Stimulated activated CD4-positive, alpha-beta T cell treated with anti-CD3 and anti-CD28 coated beads, Interleukin-15, amount 100 ng/mL, for 48 hours (primary cell): ENCODE measurements at places on chromosomes 5 and 9.

DNA sequence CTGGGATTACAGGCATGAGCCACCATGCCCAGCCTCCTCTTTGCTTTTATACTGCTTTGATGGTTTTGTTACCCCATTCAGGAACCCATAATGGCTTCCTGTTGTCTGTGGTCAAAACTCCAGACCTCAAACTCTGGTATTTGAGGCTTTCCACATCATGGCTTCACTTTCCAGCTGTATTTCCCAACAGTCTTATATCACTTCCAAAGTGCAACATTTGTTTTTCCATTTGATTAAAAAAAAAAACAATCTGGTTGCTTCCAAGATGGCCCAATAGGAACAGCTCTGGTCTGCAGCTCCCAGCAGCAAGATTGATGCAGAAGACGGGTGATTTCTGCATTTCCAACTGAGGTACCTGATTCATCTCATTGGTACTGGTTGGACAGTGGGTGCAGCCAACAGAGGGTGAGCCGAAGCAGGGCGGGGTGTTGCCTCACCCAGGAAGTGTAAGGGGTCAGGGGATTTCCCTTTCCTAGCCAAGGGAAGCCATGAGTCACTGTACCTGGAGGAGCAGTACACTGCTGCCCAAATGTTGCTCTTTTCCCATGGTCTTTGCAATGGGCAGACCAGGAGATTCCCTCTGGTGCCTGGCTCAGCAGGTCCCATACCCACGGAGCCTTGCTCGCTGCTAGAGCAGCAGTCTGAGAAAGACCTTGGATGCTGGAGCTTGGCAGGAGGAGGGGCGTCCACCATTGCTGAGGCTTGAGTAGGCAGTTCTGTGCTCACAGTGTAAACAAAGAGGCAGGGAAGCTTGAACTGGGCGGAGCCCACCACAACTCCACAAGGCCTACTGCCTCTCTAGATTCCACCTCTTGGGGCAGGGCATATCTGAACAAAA is 458.4 kb downstream of the KDM4C start:
- peak; percentile 18 for DNase-seq

DNA sequence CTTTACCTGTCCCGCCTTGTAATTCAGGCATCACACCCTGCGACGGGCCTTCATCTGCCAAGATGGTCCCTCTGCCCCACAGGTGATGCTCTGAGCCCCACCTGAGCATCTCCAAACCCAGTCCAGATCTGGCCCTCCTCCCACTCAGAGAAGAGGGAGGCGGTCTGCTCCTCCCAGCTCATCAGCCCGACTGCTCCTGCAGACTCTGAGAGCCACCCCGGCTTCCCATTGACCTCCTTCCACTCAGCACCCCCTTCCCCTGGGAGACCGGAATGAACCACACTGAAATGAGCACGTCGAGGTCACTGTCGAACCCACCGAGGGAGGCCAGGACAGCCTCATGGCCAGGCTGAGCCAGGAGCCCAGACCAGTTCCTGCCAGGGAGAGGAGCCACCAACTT is 12.8 kb downstream of the ABO start:
- DNase-seq = no peak

- no peak for DNase-seq
Observed at GRCh38 chr9:121839726-121840500, 188.5 kb downstream of the DAB2IP start.

GRCh38 chr5:37088009-37088408 is 161.2 kb downstream of the CPLANE1 start:
- DNase-seq = no peak

DNA sequence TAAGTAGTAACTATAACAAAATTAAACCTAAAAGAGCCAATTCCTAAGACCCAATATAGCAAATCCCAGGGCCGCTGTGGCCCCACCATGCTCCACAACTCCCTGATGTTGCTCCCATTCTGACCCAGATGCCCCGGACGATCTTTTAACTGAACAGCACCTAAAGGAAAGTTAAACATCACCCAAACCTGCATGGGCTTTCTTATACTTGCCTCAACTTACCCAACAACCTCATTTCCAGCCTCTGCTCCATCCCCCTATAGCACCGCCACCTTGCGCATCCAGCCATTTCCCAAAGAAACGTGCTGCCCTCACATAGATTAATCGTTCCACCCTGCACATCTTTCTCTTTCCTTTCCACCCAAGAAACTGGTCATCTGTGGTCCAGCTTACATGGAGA is 54.6 kb downstream of the ZNF354C start:
- no peak for DNase-seq
